ENCODE measurements at places on chromosomes 4 and X.

DNA sequence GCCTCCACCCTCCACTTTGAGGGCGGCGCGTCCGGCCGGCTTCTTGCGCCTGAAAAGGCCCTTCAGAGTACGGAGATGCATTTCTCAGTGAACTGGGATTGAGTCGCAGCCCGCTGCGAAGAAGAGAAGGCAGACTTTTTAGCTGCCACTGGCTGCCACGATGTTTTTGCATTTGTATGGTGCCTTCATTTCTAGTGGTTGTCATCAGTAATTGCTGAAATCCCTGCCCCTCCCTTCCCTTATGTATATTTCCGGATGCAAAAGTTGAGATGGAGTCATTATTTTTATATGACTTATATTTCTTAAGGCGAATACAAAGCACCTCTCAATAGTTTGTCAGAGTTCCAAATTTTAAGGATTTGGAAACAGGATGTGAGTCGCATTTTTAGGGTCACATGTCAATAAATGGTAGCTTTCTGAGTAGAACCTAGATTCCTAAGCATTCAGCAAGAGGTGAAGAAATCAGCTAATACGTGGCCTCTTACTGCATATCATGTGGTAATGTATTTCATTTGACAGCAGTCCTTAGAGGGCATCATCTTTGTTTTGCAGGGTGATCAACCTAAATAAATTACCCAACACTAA is 658 bp downstream of the ATP6AP2 start:
- peak; percentile 57 for DNase-seq

GRCh38 chr4:177371461-177371860 is 61.8 kb downstream of the NEIL3 start:
- DNase-seq = no peak

DNA sequence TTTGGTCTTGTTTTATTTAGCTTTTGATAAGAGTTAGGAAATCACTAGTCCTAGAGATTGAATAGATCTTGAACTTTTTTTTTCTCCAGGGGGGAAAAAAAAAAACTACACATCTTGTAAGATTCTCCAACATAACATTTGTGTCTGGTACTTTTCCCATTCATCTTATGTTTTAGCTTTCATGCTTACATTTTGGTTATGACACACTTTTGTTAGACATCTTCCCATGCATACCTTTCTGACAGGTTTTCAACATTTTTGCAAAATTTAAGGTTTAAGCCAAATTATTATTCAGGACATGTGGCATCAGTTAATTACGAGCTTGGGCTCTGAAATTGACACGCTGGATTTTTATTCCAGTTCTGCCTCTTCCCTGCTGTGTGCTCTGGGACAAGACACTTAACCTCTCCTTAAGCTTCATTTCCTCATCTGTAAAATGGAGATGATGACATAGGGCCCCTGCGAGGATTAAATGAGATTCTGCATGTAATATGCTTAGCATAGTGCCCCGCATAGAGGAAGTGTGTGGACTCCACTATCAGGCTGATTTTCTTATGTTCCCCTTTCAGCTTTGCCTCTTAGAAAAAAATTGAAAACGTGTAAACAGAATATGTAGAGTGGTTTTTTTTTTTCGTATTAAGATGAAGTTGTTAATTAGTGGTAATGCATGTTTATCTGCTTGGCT is 5.3 kb downstream of the KIT start:
- DNase-seq = no peak

DNA sequence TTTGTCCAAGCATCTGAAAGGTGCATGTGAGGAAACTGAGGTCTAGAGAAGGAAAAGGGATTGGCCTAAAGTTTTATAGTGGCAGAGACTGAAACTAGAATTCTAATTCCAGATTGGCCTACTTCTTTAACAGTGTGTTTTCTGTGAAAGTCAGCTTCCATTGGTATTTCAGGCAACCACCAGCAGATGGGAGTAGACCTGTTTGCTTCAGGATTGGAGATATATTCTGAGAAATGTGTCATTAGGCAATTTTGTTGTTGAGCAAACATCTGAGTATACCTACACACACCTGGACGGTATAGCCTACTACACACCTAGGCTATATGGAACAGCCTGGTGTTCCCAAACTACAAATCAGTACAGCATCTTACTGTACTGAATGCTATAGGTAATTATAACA is 207.3 kb upstream of the RADX start:
- no peak for DNase-seq

- DNase-seq = no peak
These were observed 522.2 kb upstream of the NR3C2 start for GRCh38 chr4:148964456-148964855.

DNA sequence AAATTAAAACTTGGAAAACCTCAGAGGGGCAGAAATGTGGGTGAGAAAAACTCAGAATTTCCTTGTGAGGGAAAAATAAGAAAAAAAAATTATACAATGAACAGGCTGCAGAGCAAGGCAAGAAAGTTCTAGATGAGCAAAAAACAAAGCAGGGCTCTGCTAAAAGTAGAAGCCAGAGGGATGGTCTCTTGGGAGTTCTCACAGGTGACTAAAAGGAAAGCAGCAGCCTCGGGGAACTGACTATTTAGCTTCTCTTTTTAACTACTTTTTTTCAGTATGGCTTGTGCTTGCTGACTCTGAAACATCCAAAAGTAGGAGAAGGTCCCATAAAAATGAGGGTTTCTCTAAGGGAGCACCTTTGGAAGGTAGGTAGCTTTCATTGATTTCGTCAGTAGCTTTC is 36.4 kb downstream of the PCDH19 start:
- DNase-seq = no peak

DNA sequence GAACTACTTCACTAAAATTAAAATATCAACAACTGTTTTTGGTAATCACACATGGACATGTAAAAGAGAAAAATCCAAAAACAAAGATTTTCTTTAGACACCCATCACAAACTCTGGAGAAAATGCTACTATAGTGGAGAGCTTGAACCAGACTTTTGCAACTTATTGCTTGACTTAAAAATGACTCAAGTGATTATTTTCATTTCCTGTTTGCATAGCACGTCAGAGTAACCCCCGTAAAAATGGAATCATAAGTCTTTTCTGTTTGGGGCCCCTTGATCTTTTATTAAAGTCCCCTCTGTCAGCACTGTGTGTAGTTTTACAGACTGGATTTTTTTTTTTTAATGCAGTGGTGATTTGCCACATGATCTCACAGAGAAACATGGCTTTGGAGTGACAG is 79.5 kb downstream of the PRKG2 start:
- DNase-seq = peak; percentile 66

DNA sequence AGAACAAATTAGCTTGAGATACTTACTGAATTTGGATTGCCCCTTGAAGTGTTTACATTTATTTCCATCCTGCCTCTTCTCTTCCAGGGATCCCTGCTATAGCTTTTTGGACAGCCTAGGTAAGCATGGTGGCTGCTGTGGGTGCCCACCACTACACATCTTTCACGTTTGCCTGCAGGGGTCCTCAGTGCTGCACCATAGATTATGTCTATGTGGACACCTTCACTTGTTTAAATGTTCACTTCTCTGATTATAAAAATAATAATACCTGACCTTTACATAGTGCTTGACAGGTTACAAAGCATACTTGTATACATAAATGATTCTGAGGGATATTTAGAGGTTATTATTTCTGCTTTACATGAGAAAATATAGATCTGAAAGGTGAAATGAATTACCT is 67.9 kb upstream of the SLC4A4 start:
- peak; percentile 47 for DNase-seq

DNA sequence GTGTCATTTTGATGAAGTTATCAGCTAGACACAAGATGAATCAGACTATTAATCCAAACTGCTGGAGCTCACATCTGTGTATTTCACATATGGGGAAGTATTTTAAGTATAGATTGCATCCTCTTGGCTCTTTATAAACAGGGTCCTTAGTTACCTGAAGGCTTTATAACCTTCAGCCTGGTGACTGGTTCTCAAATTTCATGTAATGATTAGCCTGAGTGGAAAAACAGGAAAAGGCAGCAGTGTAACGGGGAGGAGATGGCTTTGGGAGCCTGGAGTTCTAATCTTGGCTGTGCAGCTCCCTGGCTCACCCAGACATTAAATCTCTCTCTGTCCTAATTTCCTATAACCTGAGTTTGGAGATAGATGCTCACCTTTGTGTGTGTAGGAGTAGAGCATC is 103.8 kb upstream of the HPF1 start:
- no peak for DNase-seq

GRCh38 chr4:85787133-85787532 is 312.2 kb downstream of the ARHGAP24 start:
- peak; percentile 88 for DNase-seq

DNA sequence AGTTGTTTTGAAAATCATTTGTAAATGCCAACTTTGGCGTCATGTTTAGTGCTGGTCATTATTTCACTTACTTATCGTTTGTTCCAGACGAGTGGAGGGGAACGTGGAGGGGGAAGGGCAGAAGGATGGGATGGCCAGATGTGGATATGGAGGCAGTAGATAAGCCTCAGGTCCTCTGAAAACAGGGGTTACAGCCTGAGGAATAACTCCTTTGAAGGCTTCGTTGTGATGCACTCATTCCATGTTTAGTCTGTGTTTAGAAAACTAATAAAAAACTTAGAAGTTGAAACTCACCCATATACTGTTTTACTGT is 1.1 kb downstream of the MOB1B start:
- peak; percentile 50 for DNase-seq

GRCh38 chr4:55143858-55144257 is 18.5 kb upstream of the KDR start:
- DNase-seq = no peak

GRCh38 chrX:118423558-118423957 is 72.1 kb upstream of the DOCK11 start:
- DNase-seq = no peak

- DNase-seq = peak; percentile 64
These were observed 27.3 kb downstream of the CXorf58 start for GRCh38 chrX:23935106-23935505.

DNA sequence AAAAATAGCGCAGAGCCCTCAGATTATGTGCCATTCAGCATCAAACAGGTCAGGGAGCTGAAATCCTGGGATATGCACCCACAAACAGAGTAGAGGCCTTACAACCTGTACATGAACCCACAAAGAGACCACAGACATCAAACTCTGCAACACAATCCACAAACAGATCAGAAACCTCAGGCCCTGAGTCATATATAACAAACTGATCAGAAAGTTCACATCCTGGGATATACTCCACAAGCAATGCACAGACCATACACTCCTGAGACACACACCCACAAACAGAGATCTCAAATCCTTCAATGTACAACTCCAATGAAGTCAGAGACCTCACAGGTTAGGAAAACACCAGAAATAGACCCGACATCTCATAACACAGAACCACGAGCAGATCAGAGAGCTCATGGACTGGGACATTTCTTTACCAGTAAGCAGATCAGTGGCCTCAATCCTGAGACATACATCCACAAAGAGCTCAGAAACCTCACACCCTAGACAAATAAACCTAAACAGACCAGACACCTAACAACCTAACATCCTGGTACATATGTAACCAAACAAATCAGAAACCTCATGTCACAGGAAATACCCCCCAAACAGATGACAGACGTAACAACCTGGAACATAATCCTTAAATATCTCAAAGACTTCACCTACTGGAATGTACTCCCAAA is 24.2 kb downstream of the SUV39H1 start:
- no peak for DNase-seq

DNA sequence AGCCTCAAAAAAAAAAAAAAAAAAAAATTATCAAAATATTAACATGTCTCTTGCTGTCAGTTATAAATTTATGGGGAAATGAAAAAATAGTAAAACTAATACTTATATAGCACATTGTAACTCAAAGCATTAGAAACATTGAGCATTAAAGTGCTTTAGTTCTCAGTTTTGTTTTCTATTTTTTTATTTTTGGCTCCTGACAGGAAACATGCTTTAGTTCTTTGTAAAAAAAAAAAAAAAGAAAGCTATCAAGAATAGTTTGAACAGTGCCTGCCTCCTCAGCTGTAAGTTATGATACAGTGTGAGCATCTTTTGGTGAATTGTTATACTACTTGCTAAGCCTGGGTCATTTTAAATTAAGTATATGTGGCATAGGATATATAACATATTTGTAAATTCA is 5.1 kb upstream of the CENPC start:
- no peak for DNase-seq

- peak; percentile 91 for DNase-seq
These were observed 815 bp downstream of the FAM53A start for GRCh38 chr4:1683261-1683735.

Measured in GM23248 (cell line).